ENCODE measurements at places on chromosomes 6 and 20.

GRCh38 chr6:148435386-148435785 lies 92.7 kb downstream of the SASH1 start:
- no peak for DNase-seq

GRCh38 chr6:2796861-2797260 lies 31.7 kb downstream of the WRNIP1 start:
- DNase-seq, result no peak

- no peak for DNase-seq
Observed at GRCh38 chr6:166774292-166774691, 147.2 kb upstream of the RPS6KA2 start.

DNA sequence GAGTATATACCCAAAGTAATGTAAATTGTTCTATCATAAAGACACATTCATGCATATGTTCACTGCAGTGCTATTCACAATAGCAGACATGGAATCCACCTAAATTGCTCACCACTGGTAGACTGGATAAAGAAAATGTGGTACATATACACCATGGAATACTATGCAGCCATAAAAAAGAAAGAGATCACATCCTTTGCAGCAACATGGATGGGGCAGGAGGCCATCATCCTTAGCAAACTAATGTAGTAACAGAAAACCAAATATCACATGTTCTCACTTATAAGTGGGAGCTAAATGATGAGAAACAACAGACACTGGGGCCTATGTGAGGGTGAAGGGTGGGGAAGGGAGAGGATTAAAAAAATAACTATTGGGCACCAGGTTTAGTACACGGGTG lies 11.5 kb upstream of the TMEM200A start:
- DNase-seq, result no peak

DNA sequence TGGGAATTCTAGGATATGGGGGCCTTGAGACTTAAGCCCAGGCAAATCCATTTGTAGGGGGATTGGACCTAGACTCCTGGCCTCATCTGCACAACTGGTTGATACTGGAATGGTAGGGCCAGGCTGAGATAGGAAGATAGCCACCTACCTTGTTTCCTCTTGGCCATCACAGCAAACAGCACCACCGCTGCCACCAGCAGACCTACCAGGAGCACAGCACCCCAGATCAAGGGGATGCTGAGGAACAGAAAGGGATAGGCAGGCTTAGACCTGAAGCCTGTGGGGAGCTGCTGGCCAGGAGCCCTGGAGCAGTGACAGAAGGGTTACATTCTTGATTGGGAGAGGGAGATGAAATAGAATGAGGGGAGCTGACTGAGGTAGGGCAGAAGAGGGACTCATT lies 3.5 kb downstream of the TREML1 start:
- DNase-seq, result no peak

DNA sequence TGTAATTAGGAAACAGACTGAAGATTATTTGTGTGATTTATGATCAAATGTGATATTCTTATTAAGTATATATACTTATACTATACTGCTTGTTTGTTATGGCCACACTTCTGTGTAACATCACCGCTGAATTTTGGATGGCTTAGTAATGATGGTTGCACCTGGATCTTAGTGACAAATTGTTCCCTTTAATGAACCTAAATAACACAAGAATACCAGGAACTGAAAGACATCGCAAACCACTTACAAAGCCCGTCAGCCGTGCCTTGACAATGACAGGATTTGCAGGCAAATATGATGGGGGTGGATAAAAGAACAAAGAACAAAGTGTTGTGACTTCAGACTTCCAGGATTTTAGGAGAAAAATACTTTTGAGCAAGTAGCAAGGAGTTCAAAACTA lies 67.1 kb downstream of the LAMP5 start:
- no peak for DNase-seq

GRCh38 chr6:98986071-98986615 lies 38.4 kb upstream of the FBXL4 start:
- no peak for DNase-seq

DNA sequence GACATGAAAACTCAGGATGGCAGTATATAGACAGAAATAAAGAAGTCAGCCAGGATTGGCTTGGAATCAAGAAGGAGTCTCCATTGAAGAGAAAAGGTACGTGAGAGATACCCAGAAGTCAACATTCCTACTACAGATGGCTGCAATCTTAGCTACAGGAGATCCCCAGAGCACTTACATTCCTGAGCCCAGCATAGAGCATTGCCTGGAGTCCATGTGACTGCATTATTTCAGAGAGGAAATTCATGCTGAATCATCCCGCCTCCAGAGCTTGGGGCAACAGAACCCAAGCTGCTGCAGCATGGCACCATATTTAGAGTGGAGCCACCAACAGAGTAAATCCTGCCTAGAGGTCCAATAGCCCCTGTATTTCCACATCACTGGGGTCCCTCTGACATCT lies 125.0 kb upstream of the GRIK2 start:
- DNase-seq, result no peak

GRCh38 chr20:41861772-41862422 lies 243.7 kb upstream of the CHD6 start:
- DNase-seq, result no peak

- no peak for DNase-seq
Observed at GRCh38 chr6:11413728-11414127, 123.8 kb upstream of the TMEM170B start.

DNA sequence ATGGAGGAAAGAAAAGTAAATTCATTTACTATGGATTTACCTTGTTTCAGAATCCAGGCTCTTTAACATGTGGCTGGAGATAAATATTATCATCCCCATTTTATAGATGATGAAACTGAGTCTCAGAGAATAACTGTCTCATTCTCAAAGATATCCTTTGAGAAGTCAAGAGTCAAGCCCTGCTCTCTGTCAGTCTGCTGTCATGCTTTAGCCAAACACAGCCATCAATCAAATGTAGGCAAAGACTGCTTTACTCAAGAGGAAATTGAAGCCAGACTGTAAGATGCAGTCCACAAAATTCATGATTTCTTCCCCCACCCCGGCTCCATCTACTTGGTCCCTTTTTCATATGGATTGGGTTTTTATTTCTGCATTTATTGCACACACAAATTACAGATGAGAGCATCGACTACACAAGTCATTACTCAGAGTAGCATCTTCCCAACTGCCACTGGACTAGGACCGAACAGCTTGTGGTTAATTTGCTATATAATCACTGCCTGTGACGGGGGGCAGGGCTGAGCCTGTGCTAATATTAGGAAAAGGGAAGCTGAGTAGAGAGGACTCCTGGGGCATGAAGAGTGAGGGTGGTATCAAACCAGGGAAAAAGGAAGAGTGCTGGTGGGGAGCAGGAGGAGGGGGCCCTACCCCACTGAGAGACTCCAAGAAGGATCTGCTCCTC lies 102.7 kb upstream of the TOP1 start:
- DNase-seq, result no peak

DNA sequence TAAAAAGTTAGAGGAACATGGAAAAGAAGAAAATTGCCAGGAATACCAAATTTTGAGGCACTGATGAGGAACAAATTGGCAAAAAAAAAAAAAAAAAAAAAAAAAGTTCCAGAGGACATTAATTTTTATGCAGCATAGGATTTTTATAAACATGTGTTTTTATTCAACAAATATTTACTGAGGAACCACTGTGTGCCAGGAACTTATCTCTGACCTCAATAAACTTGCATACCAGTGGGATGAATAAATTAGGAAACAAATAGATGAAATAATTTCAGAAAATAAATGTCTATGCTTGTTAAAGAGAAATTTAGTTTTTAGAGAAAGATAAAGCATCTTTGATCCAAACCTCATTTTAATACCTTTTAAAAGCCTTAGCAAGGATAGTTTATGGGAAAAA lies 175.1 kb downstream of the PDE10A start:
- DNase-seq, result no peak

GRCh38 chr6:39338397-39338796 lies 15.9 kb upstream of the KCNK16 start:
- DNase-seq, result no peak
